CD4-positive, alpha-beta T cell treated with Interleukin-2 at 100 ng/mL for 4 hours (primary cell): ENCODE measurements at places on chromosomes 5 and 9.

- no peak for DNase-seq
Measured at GRCh38 chr9:115596746-115597080, 478.8 kb upstream of the TNC start.

DNA sequence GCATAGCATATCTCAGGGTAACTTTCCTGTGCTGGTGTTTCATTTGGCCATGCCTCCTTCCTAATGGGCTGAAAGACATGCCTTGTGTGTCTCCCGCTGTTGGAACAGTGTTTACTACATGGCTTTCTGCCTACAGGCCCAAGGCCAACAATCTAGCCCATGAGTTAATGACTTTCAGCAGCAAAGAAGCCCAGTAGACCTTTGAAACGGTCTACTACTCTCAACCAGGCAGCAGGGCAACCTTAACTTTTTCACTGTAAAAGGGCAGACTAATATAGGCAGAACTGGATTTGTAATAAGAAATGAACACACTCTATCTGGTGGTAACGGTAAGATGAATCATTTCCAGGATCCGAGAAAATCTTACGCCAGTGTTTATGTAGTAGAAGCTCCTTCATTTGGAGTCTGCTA lies 21.0 kb downstream of the C5orf15 start:
- DNase-seq, result no peak

GRCh38 chr5:61159070-61159469 lies 3.2 kb downstream of the SMIM15 start:
- no peak for DNase-seq

GRCh38 chr9:19807182-19807892 lies 18.5 kb upstream of the SLC24A2 start:
- no peak for DNase-seq

- no peak for DNase-seq
Measured at GRCh38 chr5:112594941-112595340, 142.7 kb upstream of the APC start.

DNA sequence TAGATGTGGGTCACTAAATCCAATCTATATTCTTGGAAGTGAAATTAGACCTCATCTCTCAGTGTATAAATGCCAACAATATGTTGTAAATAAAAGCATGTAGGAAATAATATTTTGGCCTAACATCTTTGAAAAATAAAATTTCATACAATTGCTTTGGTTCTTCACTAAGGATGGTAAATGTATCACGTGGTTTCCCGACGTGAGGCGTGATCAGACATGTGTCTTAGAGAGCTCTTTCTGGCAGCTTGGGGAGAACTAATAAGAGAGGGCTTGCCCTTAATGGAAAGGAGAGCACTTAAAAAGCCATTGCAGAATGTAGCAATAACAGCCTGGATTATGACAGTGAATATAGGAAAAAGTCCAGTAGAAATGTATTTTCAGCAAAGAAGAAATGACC lies 602.6 kb downstream of the CDH12 start:
- DNase-seq, result no peak

DNA sequence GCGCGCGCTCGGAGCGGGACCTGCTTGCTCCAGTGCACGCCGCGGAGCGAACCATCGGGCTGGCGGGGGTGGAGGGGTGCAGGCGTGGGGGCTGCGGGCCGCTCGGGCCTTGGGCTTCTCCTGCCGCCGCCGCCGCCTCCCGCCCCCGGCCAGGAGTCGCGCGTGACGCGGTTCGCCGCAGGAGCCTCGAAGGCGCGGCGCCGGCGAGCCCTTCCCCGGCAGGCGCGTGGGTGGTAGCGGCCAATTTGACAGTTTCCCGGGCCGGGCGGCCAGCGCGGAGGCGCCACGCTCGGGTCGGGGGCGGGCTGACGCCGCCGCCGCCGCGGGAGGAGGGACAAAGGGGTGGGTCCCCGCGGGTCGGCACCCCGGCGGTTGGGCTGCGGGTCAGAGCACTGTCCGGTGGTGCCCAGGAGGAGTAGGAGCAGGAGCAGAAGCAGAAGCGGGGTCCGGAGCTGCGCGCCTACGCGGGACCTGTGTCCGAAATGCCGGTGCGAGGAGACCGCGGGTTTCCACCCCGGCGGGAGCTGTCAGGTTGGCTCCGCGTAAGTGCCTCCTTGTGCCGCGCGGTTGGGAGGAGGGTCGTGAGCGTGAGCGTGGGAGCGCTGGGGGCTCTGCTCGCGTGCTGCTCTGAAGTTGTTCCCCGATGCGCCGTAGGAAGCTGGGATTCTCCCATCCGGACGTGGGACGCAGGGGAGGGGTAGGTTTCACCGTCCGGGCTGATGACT lies at the start of gene TJP2:
TSS of gene TJP2 (plus strand) at position 387 of the 725 bp plus-strand sequence. CDS start at position 483, 96 bp downstream.
- peak; percentile 31 for DNase-seq

DNA sequence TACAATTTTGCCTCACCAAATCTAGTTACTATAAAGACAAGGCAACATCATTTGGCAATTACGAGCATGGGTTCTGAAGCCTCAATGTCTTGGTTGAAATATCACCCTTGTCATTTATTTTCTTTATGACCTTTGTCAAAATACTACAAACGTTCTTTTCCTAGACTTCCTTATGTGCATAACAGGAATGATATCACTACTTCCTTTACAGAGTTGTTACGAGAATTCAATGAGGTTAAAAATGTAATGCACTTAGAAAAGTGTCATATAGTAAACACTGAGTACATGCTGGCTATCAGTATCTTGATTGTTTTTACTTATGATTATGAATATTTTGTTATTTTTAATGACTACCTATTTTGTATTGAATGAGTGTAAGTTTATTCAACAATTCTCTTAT lies 640.9 kb upstream of the CCNG1 start:
- DNase-seq, result no peak

DNA sequence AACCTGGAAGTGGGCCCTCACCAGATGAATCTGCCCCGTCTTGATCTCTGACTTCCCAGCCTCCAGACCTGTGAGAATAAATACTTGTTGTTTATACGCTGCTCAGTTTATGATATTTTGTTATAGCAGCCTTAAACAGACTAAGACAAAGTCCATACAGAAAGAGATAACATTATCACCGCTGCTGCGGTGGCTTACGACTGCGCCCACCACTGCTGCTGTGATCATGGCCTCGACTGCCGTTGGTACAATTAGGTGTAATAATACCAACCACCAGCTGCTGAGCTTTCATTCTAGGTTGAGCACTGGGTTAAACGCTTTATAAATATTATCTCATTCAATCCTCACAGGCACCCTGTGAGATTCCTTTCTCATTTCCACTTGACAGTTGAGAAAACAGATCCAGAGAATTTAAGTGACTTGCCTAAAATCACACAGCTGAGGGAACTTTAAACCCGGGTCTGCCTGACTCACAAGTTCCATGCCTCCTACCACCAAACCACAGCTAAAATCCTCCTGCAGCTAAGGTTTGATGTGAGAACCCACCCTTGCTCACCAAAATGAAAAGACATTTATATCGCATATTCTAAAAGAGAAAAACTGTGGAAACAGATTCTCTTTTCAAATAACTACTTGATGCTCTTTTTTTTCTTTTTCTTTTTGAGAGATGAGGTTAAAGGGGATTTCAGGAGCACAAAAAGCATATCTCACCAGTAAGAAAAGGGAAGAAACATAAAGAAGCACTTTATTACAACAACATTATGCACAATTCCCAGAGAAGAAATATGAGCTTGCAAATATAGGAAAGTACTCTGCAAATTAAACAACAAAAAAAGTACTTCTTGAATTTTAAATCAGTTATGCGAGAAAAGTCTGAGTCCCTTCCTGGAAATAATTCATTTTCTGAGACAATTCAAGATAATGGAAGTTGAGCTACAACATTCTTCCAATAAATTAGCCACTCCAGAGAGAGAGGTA lies 23.9 kb downstream of the GOLM1 start:
- DNase-seq, result no peak

DNA sequence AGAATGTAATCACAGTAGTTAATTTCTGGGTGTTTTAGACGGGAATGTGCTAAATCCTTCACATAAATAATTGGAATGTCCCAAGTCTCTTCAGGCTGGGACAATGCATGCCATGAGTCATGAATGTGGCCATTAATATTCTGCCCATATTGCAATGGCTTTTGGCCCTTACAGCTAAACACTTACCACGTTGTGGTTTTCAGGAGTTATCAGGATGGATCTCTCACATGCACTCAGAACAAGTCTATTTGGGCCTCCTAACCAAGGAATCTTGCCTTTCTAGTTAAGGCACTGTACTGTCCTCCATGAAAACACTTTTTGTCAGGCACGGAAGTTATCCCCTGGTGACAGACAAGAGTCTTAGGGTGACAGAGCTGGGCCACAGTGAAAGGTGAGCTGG lies 32.7 kb downstream of the PKD2L2 start:
- DNase-seq, result no peak

GRCh38 chr9:71975833-71976232 lies 64.4 kb downstream of the C9orf85 start:
- no peak for DNase-seq

DNA sequence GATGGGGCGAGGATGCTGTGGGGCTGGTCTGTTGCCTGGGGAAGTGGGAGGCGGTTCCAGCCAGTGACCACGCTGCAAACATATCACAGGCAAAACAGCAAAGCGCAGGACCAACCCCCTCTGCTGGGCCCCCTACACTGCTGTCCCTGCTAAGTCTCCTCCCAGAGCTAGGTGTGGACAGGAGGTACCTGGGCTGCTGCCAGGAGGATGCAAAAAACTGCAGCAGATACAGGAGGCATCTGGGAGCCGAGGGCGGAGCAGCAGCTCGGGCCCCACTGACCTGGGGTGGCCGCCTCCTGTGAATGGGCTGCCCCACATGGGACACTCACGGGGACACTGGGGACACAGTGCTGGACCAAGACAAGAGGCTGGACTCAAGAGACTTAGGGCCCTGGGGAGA lies 48.0 kb upstream of the PHYKPL start:
- no peak for DNase-seq

GRCh38 chr9:91403665-91404543 lies 19.7 kb downstream of the NFIL3 start:
- DNase-seq, result no peak

- no peak for DNase-seq
Measured at GRCh38 chr5:113081091-113081839, 104.7 kb downstream of the DCP2 start.

- no peak for DNase-seq
Measured at GRCh38 chr5:111563031-111563822, 50.9 kb upstream of the STARD4 start.

GRCh38 chr5:60929024-60929423 lies 15.8 kb downstream of the ERCC8 start:
- no peak for DNase-seq

GRCh38 chr5:164608507-164608906 lies 1103.1 kb downstream of the MAT2B start:
- no peak for DNase-seq

GRCh38 chr9:37209431-37210386 lies 89.3 kb downstream of the ZCCHC7 start:
- DNase-seq, result no peak

DNA sequence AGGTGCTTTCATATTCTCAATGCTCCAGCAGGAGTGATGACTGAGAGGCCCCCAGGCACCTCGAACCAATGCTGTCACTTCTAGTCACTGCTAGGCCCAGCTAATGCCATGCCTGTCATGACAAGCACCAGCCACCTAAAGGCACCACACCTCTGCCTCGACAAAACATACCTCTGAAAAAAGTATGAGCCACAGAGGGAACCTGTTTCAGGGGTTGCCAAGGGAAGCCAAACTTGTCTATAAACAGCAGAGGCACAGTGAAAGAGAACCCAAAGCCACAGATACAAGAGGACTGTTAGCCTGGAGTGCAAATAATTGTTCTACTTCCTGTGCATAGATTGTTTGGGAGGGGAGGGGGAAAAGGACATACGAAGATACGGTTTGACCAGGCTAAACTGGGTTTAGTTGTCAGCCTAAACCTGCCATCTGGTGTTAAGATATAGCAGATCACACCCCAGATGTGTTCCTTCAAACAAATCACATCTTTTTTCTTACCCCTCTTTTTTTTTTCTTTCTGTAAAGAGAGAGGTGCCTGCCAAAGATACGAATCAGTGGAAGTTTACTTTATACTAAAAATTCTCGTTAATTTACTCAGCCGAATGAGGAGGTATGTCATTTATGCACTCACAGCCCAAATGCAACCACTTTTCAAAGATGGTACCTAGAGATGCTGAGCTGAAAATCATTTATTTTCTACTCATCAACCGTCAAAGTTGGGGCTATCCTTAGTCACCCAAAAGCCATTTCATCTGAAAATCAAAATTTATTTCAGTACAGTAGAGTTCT lies 45.7 kb downstream of the BNC2 start:
- no peak for DNase-seq

GRCh38 chr5:162496100-162496808 lies 428.7 kb downstream of the GABRG2 start:
- no peak for DNase-seq

GRCh38 chr5:127934791-127935256 lies 148.7 kb upstream of the SLC12A2 start:
- no peak for DNase-seq

DNA sequence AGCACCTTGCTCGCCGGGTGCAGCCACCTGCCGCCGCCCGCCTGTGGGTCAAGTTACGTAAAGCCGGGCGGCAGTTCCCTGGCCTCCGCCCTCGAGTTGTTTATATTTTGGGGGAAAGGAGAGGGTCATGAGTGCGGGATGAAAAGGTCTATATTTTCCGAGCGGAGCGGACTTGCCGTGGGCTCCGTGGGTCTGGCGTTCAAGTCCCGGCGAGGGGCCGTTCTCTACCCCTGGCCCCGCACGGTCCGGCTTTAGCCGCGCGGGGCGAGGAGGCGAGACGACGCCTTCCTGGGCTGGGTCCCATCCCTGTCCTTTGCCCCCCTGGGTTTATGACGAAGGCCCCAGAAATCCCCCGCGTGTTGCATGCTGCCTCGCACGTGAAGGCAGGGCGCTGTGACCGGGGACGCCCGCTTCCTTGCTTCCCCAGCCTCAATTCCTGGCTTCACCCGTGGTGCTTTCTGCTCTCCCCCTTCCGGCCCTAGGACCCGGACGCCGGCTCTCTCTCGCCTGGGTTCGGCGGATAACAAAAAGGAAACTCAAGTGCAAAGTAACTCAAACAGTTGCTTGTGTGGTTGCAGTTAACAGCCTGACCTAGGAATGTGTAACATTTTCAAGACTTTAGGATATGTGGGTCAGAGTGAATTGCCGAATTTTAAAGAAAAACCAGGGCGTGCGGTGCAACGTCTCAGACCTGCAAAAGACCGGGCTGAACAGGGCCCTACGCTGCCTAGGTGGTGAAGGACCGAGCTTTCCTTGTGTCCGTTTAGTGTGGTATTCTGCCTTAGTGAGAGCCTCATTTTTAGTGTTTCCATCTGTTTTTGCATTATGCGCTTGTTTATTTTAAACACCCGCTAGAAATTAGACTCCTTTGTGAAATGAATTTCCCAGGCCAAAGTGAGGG lies 810 bp downstream of the VPS13A start:
- peak; percentile 36 for DNase-seq

GRCh38 chr5:170849374-170849773 lies 12.4 kb upstream of the RANBP17 start:
- no peak for DNase-seq

- no peak for DNase-seq
Measured at GRCh38 chr9:36748322-36748899, 175.7 kb downstream of the MELK start.

DNA sequence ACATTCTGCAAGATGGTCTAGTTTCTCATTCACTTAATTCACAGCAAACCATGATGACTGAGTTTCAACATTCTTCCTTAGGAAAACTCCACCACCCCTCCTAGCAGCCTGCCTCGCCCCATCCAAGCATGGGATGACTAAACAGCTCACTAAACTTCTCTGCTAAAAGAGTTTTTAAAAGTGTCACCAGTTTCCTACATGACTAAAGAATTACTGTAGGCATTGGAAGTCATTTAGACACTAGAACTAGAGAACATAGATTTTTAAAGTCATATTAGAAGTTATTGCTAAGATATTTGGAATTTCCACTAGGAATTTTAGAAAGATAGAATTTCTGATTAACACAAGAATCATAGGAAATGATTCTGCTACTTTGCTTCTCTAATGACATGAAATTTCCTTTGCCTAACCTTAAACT lies 5.5 kb upstream of the ESM1 start:
- DNase-seq, result no peak
